ENCODE measurements at places on chromosomes 2 and 18. TPM values are rescaled to one million over a fixed set of nuclear protein-coding genes. Genes with fewer than 3 reads are reported as not detected.
A peak's percentile ranks its signal among the peaks of the same experiment; 100 is the strongest.

CSRNP3 gene
- total RNA-seq: 12.0 TPM

PAX3 gene
- total RNA-seq: not detected

EEF1B2 gene
- total RNA-seq: 809 TPM

DNA sequence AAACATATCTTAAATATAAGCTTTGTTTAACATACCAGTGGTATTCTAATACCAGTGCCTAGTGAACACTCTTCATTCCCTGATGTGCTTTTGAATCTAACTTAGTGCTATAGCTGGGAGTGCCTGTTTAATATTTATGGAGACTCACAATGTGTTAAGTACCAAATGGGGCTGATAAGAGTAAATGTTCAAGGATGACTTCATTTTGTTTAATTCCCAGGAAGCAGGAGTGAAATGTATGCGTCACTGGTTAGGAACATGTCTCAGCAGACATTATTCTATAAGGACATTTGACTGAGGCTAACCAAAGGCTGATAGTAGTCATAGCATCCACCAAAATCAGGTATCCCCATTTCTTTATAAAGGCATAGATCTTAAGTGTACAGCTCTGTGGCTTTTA lies 31.7 kb upstream of the LINC00305 start:
- H3K36me3 ChIP-seq: no peaks in the 10 kb centered on the region
- H3K4me1 ChIP-seq: no peaks in the 10 kb centered on the region
- DNase-seq: no peak
- H3K27me3 ChIP-seq: no peaks in the 10 kb centered on the region

- no peaks in the 10 kb centered on the region for H3K27me3 ChIP-seq
- no peak overlapping the region for H3K27ac ChIP-seq
- no peaks in the 10 kb centered on the region for H3K4me1 ChIP-seq
- H3K4me3 ChIP-seq: no peak overlapping the region
Measured at GRCh38 chr2:196253116-196253480, 81.7 kb upstream of the STK17B start.

GRCh38 chr2:74109551-74109950 lies 38.2 kb downstream of the BOLA3 start:
- no peak overlapping the region for H3K27ac ChIP-seq
- DNase-seq: no peak
- H3K4me1 ChIP-seq: no peaks in the 10 kb centered on the region
- H3K36me3 ChIP-seq: no peaks in the 10 kb centered on the region
- H3K27me3 ChIP-seq: no peaks in the 10 kb centered on the region

DNA sequence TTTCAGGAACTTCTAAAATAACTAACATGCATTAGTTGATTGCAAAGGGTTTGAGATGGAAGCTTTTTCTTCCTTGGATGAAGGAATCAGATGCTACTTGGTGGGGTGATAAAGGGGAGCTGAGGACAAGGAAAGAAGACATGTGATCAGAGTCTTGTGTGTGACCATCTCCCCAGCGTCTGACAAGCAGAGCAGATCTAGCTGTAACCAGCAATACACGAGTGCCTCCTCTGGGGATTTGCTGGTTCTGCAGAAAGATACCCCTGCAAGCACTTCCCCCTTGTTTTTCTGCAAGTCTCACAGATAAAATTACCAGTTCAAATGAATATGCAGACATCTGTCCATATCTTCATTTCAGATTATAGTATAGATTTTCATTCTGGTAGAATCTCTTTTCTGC lies 2.7 kb downstream of the CDH7 start:
- no peak overlapping the region for H3K27ac ChIP-seq
- no peaks in the 10 kb centered on the region for H3K36me3 ChIP-seq
- peaks cover 2% of the 10 kb centered on the region for H3K4me1 ChIP-seq
- no peak overlapping the region for H3K4me3 ChIP-seq
- H3K27me3 ChIP-seq: no peaks in the 10 kb centered on the region
- no peak for DNase-seq

GRCh38 chr18:69557282-69557681 lies 156.6 kb downstream of the DOK6 start:
- H3K36me3 ChIP-seq: no peaks in the 10 kb centered on the region
- no peaks in the 10 kb centered on the region for H3K27me3 ChIP-seq
- H3K4me3 ChIP-seq: no peak overlapping the region

GRCh38 chr2:196971574-196972279 lies 45.2 kb upstream of the PGAP1 start:
- no peak for DNase-seq
- no peaks in the 10 kb centered on the region for H3K27me3 ChIP-seq
- H3K4me3 ChIP-seq: no peak overlapping the region
- H3K4me1 ChIP-seq: no peaks in the 10 kb centered on the region
- H3K36me3 ChIP-seq: no peaks in the 10 kb centered on the region

DNA sequence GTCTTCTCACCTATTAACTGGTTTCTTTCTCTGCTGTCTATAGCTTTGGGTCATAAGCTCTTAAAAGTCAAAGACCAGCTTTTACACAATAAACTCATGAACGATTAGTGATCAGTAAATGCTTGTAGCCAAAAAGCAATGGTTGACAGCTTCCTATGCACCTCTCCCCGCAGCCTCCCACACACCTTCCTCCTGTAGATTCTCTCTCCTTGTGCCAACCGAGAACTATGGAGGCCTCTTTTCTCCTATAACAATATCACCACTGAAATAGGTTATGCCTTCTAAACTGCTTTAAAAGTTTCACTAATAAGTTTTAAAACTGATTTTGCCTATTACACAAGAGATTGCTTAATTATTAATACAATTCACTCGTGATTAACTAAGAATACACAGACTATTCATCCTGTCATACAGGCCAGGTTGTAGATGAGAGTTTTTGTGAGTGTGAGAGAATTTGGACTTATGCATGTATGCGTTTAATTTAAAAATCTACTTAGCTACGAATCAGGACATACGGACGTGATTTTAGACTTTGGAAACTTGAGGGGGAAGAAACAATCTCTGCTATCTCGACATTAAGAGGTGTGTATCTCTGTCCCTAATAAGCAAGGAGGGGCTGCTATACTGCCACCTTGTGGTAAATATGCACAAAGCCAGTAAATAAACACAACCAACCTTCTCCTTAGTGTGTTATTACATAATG lies 229.1 kb upstream of the RBBP8 start:
- no peaks in the 10 kb centered on the region for H3K27me3 ChIP-seq
- no peak for DNase-seq
- H3K4me3 ChIP-seq: no peak overlapping the region
- H3K27ac ChIP-seq: no peak overlapping the region
- H3K36me3 ChIP-seq: no peaks in the 10 kb centered on the region

DNA sequence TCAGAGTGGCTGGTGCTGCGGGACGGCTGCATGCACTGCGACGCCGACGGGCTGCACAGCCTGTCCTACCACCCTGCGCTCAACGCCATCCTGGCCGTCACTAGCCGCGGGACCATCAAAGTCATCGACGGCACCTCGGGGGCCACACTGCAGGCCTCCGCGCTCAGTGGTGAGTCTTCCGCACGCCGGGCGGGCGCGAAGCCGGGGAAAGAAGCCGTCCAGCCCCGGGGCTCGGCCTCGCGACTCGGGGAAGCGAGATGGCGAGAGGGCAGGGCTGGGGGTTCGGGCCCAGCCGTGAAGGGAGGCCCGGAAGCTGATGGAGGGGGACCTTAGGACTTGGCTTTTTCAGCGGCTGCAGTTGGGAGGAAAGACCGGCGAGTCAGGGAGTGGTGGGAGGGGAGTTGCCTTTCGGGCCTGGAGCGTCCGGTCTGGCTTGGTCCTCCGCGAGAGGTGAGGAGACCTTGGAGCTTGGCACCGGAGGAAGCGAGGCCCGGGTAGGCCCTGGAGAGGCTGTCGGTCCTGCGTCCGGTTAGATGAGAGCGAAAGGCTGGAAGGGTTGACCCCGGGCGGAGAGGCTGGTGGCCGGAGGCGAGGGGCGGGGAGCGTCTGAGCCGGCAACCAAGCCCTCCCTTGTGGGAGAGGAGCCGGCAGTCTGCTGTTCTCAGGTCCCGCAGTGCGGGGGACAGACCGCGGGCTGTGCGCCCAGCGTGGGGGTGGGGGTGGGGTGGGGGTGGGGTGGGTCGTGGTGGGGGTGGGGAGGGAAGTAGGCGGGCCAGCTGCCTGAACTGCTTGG lies 691 bp downstream of the BIRC6 start:
- H3K4me3 ChIP-seq: peak overlapping the region; percentile 90
- H3K36me3 ChIP-seq: no peaks in the 10 kb centered on the region
- peak overlapping the region; percentile 91 for H3K27ac ChIP-seq
- DNase-seq: peak; percentile 32

DNA sequence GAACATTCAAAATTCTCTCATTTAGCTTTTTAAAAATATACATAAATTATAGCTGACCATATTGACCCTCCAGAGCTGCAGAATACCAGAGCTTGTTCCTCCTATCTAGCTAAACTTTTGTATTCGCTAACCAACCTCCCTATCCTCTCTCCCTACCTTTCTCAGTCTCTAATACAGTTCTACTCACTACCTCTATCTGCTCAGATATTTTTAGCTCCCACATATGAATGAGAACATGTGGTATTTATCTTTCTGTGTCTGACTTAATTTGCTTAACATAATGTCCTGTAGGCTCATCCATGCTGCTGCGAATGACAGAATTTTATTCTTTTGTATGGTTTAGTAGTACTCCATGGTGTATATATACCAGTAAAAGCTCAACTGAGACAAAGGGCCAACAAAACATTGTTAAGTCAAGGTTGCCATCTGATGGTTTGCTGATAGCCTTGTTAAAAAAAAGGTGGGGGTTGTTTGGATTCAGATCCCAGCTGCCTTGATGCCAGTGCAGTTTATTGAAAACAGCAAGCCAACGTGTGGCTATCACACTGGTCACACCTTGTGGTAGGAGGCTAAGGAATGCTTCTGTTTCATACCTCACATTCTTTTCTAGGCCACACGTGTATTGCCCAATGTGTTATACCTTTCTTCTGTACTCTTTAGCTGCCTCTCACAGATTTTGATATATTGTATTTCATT lies 101.5 kb downstream of the VWA3B start:
- H3K4me1 ChIP-seq: no peaks in the 10 kb centered on the region
- H3K36me3 ChIP-seq: no peaks in the 10 kb centered on the region
- H3K27me3 ChIP-seq: no peaks in the 10 kb centered on the region

DNA sequence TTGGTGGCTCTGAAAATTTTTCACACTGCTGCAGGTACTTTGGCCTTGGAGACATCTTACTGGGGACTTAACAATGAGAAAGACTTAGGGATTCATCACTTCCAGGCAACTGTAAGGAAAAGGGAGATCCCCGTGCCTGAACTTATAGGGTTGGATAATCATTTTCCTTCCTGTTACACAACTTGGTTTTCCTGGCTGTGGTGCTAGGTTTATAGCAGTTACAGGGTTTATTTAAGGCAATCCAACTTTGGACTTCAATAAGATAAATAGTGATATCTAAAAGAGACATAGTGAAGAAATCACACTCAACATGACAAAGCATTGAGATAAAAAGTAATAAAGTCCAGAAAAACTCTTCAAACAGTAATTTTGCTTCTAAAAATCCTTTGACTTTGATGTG lies 70.2 kb upstream of the RAPH1 start:
- H3K4me1 ChIP-seq: no peaks in the 10 kb centered on the region
- H3K36me3 ChIP-seq: no peaks in the 10 kb centered on the region
- no peak for DNase-seq
- no peaks in the 10 kb centered on the region for H3K27me3 ChIP-seq
- no peak overlapping the region for H3K27ac ChIP-seq
- H3K4me3 ChIP-seq: no peak overlapping the region

- H3K36me3 ChIP-seq: no peaks in the 10 kb centered on the region
- H3K4me1 ChIP-seq: no peaks in the 10 kb centered on the region
- H3K4me3 ChIP-seq: no peak overlapping the region
- no peaks in the 10 kb centered on the region for H3K27me3 ChIP-seq
- H3K27ac ChIP-seq: no peak overlapping the region
- DNase-seq: no peak
Measured at GRCh38 chr2:223805008-223805407, 32.4 kb downstream of the AP1S3 start.
